ENCODE measurements at places on chromosomes 3 and 15.

DNA sequence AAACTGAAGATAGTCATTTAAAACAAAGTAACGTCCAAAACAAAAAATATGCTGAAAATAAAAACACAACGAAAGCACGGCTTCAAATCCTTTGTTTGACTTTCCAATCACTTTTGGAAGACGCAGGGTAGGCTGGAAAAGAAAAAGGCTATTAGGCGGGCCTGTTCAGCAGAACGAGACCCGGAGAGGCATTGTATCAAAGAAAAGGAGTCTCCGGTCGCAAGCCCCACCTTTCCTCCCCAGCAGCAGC is 691 bp downstream of the SENP7 start:
- DNase-seq = no peak

GRCh38 chr3:101643861-101644613 is 32.9 kb downstream of the ZBTB11 start:
- DNase-seq = peak; percentile 18

GRCh38 chr15:20344601-20345400 is 196.8 kb downstream of the GOLGA6L6 start:
- no peak for DNase-seq

GRCh38 chr3:4492208-4493013 is 737 bp upstream of the ITPR1 start:
- peak; percentile 74 for DNase-seq

- DNase-seq = peak; percentile 23
Observed at GRCh38 chr3:123335007-123335670, 113.8 kb downstream of the ADCY5 start.

DNA sequence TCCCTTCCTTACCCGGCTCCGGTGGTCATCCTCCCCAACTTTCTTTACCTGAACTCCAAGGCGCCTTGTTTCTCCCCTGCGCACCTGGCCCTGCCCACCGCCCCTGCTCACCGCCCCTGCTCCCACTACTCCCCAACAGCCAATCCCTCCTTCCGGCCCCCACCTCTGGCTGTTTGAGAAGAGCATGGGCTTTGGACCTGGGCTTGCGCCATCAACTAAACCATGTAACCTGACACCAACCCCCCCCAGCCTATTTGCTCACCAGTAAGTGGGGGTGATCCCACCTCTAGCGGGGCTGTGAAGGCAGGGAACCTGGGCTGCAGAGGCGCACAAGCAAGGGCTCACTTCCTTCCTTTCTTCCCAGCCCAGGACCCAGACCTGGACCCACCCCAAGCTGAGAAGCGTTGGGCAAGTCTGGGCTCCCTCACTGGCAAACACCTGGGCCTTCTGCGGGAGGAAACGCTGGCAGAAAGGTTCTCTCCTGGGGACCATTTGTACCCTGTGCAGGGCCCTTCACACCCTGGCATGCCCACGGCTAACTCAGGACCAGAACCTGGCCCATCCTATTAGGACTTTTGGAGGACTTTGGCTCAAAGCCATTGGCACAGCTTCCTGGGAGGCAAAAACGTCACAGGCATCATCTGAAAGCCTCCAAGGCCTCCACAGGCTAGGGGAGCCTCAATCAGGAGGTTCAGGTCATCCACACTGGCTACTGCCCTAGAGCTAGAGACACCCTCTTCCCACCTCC is at the start of gene PLXNB1:
TSS of gene PLXNB1 (minus strand) at position 127 of the 748 bp plus-strand sequence. CDS start 5,475 bp downstream, outside the sequence.
- DNase-seq = peak; percentile 67

Measured in common myeloid progenitor, CD34-positive (primary cell).